ENCODE measurements at places on chromosomes 7 and 10.

GRCh38 chr7:141466151-141466904 is 84.9 kb upstream of the AGK start:
- no peak for DNase-seq

DNA sequence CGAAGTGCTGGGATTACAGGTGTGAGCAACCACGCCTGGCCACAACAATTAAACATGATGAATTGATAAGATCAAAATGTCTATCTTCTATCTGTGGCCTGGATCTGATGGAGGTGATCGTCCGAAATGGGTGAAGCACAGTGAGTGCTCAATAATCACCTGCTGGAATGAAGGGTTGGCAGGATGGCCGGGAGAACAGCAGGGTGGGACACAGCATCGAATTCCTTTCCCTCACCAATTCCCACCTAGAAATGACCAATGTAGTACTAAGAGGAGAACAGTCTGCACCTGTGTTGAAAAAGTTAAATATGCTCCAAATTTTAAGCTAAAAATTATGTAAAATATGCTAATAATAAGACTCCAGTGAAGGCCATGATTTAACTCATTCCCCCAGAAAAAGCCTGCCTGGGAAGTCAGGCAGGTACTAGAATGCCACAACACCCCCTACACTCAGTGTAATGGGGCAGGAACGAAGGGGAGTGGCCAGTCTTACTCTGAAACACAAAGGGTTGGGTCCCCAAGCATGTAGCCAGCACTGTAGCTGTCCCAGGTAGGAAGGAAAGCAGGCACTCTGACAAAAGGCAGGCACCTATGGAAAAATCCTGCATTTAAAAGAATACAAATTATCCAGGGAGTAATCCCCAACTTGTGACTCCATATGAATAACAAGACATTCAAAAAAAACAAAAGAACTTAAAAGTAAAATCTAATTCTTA is 110.3 kb downstream of the VPS41 start:
- no peak for DNase-seq

- no peak for DNase-seq
These were observed 3.3 kb downstream of the LUC7L2 start for GRCh38 chr7:139362981-139363380.

DNA sequence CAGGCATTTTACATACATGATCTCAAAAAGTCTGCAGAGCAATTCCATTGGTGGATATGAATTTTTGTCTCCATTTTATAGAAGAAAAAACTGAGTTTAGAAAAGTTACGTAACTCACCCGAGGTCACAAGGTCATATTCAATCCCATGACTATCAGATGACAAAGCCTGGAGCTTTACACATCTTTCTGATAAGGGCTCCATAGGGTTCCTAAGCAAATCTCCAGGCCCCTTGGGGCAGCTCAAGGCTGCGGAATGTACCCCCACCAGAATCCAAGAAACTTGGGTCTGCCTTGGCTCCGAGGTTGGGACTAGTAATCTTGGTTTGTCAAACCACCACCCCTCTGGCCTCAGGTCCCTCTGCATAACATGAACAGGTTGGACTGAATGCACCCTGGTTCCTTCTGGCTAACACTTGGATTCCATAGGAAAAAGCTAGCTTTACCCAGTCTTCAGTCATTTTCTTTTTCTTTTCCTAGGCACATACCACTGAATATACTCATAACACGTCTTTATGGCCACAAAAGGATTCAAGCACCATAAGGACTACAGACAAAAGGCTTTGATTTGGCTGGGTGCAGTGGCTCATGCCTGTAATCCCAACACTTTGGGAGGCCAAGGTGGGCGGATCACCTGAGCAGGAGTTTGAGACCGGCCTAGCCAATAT is 55.5 kb downstream of the PIP4K2A start:
- DNase-seq: no peak

DNA sequence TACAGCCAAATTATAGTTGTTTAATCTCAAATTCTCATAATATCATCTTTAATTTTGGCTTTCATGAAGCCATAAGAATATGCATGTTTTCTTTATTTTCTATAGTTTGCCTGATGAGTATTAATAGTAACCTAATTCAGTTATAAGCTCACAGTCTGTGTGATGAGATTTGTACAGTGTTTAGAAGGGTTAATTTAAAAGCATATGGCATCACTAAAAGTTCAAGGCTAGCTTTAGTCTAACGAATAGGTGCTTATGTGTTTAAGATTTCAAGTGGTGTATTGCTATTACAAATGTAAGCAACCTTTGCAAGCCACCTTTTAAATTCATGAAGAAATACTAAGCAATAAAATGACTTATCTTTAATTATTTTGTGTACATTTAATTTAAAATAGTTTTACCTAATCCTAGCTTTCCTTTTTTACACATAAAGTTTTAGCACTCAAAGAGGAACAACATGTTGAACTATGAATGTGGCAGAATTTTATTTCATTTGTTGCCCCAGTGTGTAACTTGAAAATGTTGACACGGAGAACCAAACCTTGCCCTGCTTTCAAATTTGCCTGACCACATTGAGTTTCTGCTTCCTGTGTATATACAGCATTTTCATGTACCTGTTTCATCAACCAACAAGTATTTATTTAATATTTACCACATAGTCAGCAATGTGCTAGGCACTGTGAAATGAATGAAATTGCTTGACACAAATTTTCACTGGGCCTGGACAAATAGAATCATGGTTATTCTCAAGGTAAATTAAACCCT is 41.5 kb downstream of the TET1 start:
- no peak for DNase-seq

GRCh38 chr7:144776447-144776846 is 59.4 kb downstream of the TPK1 start:
- DNase-seq: no peak

GRCh38 chr7:63899691-63900393 is 98.8 kb upstream of the ZNF722 start:
- DNase-seq: peak; percentile 85

DNA sequence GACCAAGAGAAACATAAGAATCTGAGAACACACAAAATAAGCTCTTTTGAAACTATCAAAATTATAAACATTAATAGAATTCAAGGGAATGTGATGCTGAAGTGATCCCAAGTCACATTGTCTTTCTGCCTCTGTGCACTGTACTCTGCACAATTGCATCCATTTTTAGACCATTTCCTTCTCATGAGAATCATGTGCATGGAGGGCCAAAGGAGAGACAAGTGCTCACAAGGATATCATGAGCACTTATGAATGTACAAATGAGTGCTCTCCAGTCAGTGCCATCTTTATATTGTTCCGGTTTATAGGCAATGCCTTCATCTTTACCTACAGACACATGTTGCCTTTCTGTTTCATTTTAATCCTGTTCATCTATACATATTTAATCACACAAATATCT is 36.9 kb downstream of the MET start:
- DNase-seq: no peak

- DNase-seq: no peak
These were observed 15.9 kb downstream of the TDRD1 start for GRCh38 chr10:114195079-114195478.

GRCh38 chr10:109480836-109481235 is 442.5 kb downstream of the XPNPEP1 start:
- DNase-seq: no peak

DNA sequence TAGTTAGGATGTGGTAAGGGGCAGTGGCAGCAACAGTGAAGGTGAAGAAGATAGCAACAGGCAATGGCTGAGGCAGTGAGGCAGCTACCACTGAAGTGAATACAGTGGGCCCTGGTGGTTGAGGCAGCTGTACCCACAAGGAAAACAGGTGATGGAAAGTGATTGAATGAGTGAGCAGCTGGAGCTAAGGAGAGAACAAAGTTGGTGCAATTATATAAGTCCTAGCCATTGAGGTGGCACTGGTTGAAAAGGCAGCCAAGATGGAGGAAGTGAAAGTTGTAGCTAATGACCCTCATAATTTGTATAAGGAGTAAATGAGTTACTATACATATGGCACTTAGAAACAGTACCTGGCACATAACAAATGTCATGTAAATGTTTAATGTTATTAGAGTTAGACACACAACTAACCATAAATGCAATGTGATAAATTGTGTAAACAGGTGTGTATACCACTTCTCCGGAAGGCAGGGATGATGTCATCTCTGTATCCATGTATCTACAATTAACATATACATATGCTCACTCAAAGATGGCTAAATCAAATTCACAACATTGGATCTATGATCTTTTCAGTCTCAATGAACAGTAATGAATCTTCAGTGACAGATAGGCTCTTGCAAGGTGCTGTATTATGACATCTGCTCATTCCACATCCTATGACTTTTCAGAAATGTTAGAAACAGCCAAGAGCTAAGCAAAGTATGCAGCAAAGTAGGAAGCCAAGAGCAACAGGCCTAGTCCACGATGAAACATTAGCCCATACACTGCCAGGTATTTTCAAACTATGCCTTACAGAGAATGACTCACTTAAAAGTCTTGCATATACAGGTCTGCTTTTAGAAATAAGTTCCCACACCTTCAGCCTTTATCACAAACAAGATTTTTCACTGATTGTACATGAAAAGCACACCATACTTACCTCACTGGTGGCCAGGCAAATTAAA is 10.7 kb downstream of the XPNPEP1 start:
- no peak for DNase-seq

DNA sequence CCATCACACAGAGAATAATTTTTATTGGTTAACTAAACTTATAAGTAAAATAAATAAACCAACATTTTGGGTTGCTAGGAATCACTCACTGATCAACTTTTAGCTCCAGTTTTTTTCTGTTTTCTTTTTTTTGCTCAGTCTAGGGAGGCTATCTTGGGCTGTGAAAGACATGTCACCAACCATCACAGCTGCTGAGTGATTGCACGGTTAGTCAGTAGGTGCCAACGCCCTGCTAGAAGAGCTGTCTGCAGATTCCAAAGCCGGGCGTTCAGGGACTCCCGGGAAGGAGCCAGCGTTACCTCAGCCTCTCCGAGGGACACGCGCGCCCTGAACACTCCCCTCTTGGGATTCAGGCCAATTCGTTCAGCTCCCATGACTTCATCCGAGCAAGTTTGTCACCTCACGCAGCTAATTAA is 604 bp upstream of the STAM start:
- DNase-seq: peak; percentile 81

DNA sequence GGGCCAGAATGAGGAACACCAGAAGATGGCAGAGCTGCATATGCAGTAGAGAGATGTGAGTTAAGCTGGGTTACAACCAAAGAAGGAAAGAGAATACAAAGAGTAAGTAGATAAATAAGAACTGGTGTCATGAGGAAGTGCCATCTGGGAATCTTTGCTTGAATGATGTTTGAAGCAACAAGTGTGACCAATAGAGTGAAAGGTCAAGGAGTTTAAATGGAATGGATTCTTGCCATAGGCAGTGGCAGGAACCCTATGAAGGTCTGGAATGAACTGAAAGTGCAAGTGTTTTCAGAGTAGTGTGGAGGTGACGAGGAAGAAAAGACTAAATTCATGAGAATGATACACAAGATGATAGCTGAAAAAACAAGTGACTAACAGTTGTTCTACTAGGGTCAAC is 21.6 kb downstream of the MEST start:
- no peak for DNase-seq

DNA sequence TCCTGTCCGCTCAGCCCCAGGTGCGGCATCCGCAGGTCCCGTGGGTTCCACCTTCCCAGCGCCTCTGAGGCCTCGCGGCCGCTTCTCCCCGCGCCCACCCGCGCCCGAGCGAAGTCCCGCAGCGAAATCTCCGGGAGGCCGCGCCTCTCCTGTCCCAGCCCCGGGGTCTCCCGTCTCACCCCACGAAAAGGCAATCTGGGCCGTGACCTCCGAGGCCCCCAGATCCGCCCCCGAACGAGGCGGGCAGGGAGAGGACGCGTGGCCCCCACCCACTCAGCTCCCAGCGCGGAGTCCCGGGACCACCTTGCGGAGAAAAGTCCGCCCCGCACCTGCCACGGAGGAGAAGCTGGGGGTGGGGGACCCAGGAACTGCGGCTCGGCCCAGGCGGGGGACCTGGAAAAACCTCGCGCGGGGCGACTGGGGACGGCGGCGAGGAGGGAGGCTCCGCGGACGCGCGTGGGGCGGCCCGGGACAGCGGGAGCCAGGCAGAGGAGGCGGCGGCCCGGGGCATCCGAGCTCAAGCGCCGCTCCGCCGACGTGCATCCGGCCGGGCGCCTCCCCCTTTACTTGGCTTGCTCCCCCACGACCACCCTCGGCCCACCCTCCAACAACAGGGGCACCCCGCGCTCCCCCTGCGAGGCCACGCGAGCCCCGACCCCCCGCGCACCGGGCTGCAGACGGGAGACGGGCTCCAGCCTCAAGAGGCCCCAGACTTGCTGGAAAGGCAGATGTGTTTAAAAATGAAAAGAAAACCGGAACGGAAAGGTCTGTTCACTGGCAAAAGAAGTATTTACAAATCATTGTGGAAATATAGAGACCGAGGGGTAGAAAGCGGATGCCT is 33.0 kb upstream of the RNF32 start:
- no peak for DNase-seq

DNA sequence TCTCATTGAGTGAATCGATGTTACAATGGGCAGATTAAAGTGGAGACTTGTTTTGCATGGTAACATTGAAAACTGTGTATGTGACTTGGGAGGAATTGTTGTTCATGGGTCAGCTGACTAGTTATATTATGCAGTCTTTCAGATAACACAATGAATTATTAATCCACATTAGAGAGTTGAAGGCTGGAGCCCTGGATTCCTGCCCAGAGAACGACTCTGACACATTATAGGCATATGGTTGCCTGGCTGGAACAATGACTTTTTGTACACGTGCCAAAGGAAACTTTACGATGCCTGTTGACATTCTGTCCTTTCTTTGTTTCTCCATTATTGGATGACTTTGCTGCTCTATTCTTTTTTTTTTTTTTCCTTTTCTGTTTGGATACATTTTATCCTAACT is 52.3 kb upstream of the TMEM229A start:
- DNase-seq: peak; percentile 81

All from pancreas (tissue), 10 donors.